Neural progenitor cell (in vitro differentiated cells): ENCODE measurements at places on chromosomes 7 and 10.

- no peak overlapping the region for H3K4me3 ChIP-seq
- no peaks in the 10 kb centered on the region for H3K4me1 ChIP-seq
- H3K27me3 ChIP-seq: no peaks in the 10 kb centered on the region
- no peak for DNase-seq
Observed at GRCh38 chr10:1668399-1668798, 68.9 kb downstream of the ADARB2 start.

- no peaks in the 10 kb centered on the region for H3K36me3 ChIP-seq
- DNase-seq: no peak
- H3K4me3 ChIP-seq: no peak overlapping the region
- H3K27me3 ChIP-seq: no peaks in the 10 kb centered on the region
- H3K4me1 ChIP-seq: no peaks in the 10 kb centered on the region
Observed at GRCh38 chr7:105892387-105892786, 16.0 kb upstream of the ATXN7L1 start.

DNA sequence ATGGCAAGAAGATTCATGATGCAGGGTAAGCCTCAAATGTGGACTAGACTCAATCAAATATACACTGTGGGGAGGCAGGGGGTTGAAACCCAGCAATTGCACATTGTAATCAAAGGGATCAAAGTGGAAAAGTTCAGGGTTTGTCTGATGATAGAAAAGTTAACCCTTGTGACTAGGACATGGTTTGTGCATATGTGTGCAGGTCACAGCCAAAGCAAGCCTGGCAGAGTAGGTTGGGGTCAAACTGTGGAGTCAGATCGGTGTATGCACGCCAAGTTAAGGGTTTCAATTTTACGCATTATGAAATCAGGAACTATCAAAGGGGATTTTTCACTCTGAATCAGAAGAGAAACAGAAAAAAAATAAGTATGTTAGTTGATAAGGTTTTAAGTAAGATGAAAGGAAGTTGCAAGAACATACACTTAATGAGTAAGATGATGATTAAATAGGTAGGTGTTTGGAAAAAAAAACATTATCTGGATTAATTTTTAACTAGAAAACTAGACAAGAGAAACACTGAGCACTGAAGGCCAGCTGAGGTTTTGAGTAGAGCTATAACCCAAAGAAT is 188.3 kb downstream of the DGKB start:
- no peak for DNase-seq
- H3K4me1 ChIP-seq: no peaks in the 10 kb centered on the region
- no peaks in the 10 kb centered on the region for H3K36me3 ChIP-seq
- H3K4me3 ChIP-seq: no peak overlapping the region

DNA sequence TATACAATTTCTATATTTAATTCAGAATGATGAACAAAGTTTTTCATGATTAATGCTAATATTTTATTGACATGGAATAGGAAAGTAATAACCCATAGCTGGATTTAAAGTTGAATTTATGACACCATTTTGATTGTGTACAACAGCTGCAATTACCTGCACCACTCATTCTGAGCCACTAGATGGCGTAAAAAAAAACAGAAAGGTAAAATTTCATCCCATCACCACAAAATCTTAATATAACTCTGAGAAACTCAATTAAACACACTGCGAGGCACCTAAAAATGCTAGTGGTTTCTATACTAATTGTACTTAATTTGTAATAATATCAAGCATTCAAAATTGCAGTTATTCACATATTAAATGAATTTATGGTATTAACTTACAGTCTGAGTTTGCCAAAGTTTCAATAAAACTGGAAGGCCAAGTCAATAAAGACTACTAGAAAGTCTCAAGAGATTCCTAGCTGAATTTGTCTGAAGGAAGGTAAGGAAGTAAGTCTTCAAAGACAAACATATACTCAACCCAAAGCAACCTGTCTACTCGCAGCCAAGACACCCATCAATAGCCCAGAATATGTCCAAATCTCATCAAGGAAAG is 182.5 kb downstream of the SKAP2 start:
- no peaks in the 10 kb centered on the region for H3K36me3 ChIP-seq
- H3K27me3 ChIP-seq: peaks cover 34% of the 10 kb centered on the region
- H3K27ac ChIP-seq: no peak overlapping the region
- DNase-seq: no peak
- no peak overlapping the region for H3K4me3 ChIP-seq

GRCh38 chr7:139623518-139623917 is 100.0 kb downstream of the CLEC2L start:
- no peak overlapping the region for H3K4me3 ChIP-seq
- no peak for DNase-seq
- no peaks in the 10 kb centered on the region for H3K27me3 ChIP-seq
- H3K27ac ChIP-seq: no peak overlapping the region

DNA sequence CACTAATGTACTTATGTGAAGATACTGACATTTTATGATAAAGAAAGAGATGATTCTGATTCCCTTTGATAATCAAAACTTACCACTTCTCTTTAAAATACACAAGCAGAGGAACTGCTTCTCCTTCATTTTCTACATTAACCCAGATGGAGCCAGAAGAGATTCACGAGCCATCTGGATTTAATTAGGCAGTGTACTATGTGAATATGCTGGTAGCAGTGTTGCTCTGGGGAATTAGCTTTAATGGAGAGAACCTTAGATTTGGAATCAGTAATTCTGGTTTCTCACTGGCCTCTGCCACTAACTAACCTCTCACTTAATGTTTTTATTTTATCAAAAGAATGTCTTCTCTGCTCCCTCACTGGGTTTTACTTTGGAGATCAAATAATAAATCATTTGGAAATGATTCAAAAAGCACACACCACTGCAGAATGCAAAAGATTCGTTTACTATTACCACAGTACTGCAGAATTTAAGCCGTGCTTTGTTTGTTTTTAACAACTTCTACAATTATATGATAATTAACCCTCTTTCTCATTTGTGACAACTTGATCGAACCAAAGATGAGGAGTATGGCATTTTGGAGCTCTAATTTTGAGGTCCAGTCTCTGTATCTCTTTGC is 77.5 kb upstream of the PHYHIPL start:
- no peak for DNase-seq
- H3K36me3 ChIP-seq: no peaks in the 10 kb centered on the region
- H3K27ac ChIP-seq: no peak overlapping the region
